ENCODE measurements at places on chromosomes 6 and 20. TPM values are rescaled to one million over a fixed set of nuclear protein-coding genes. Genes with fewer than 3 reads are reported as not detected.

- no peak overlapping the region for H3K27ac ChIP-seq
- H3K4me1 ChIP-seq: no peaks in the 10 kb centered on the region
- no peak overlapping the region for H3K4me3 ChIP-seq
- H3K27me3 ChIP-seq: no peaks in the 10 kb centered on the region
Measured at GRCh38 chr6:74073429-74073828, 377.4 kb downstream of the CD109 start.

DNA sequence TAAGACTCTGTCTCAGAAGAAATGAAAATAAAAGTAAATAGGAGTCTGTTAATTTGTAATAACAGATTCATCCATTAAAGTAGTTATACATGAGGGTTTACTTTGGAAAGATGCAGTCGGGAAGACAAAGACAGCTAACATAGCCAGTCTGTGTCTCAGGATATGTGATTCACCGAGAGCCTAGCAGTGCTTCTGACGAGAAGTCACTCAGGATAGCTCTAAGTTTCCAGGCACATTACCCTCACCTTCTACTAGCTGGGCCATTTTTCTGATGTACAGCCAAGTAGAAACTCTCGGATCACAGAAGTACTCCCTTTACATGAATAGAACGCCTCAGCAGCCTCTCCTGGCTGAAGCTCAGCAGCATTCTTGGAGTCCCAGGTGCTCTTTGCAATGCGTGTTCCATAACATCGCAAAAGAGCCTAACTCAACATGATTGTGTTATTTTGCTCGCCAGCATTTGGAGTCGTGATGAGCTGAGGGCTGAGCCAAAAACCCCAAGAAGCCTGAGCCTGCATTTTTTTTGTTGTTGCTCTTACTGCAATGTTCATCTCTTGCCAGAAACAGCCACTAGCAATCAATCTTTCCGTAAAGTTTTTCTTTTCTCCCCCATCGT lies 22.4 kb upstream of the TASP1 start:
- DNase-seq: no peak
- H3K27me3 ChIP-seq: no peaks in the 10 kb centered on the region
- H3K27ac ChIP-seq: no peak overlapping the region
- H3K36me3 ChIP-seq: no peaks in the 10 kb centered on the region

GRCh38 chr6:122491919-122492555 lies 20.4 kb upstream of the SERINC1 start:
- no peaks in the 10 kb centered on the region for H3K4me1 ChIP-seq
- no peaks in the 10 kb centered on the region for H3K36me3 ChIP-seq

DNA sequence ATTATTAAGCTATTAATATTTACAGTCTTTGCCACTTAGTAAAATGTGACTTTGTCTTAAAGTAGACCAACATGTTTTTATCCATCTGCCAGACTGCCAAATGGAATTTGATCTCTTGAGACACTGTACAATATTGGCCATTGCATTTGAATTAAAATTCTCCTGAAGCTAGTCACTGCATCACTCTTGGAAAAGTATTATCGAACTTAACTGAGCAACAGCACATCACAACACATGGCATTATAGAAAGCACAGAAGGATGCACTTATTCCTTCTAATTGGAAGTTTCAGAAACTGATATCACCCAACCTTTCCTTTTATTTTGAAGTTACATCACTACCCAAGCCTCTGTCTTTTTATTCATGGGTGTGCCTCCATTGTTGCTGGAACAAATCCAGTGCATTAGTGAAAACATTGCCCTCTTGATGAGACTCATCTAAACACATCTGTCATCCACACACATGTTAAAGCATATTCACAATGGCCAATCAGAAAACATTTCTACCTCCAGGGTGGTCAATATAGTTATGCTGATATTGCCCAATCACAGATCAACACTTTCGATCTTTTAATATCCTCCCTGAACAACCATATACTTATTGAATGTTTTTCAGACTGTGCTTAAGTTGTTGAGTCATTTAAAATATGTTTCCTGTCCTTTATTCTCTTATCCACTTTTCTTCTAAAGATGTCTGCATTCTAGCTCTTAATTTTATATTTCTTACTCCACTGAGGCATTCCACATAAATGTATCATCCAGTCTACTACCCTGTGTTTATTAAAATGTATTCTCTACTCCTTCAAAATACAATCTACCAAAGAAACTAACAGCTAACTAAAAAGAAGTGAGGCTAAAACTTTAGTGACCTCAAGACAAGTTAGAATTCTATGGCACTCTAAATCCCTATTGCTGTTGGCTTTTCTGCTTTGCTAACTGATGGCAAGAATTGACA lies 535.0 kb downstream of the RFPL4B start:
- peaks cover under 1% of the 10 kb centered on the region for H3K4me1 ChIP-seq
- H3K27me3 ChIP-seq: no peaks in the 10 kb centered on the region
- H3K4me3 ChIP-seq: no peak overlapping the region
- DNase-seq: no peak

DNA sequence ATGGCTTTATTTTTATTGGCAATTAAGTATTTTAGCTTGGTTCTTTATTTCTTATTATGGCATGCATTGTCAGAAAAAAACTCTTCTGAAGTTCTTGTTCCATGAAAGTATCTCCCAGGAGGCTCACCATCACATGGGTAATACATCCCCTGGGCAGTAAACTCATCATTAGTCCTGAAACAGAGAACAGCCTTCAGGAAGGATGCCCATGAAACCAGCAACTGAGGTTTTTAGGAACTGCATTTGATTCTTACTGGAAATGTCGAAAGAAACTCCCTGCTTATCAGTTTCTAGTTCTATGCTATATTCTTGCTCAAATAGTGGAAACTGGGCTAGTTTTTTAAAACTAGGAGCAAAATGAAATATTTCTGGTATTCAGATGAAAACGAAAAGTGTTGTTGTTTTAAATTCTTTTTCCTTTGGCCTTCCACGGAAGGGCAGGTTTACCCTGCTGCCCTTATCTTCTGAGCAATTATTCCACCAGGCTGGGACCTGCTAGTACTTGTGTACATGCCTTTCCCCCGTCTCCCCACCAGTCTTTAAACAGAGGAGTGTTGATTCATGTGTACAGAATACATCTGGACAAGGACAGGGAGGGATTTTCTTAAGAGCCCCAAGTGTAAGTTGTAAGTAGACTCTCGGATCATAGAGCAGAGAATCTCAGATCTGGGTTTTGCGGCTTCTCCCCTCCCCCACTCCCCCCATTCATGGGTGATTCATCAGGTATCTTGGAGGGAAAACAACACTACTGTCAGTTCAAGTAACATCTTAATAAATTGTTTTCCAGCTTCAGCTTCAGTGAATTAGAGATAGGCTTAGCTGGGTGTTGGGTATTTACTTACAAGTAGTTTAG lies 81.5 kb downstream of the RTN4IP1 start:
- no peak for DNase-seq
- H3K27ac ChIP-seq: peak overlapping the region; percentile 15
- no peaks in the 10 kb centered on the region for H3K27me3 ChIP-seq
- H3K4me3 ChIP-seq: no peak overlapping the region
- no peaks in the 10 kb centered on the region for H3K36me3 ChIP-seq

DNA sequence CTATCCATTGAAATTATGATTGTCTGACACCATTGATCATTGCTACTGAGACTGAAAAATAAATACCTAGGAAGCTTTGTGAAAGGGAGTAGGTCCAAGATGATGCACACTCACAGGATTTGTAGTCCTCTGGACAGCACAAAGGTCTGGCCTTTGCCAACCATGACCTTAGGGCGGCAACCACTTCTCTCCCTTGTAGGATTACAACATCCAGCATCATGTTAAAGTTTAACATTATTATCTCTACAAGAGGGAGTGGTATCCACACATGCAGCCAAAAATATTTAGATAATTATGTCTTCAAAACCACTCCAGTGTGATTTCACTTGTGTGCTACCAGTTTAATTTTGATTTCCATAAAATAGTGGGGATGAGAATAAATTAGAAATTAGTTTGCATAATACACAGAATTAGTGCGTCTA lies 51.1 kb upstream of the NHSL1 start:
- no peaks in the 10 kb centered on the region for H3K4me1 ChIP-seq
- H3K36me3 ChIP-seq: no peaks in the 10 kb centered on the region
- DNase-seq: no peak
- no peak overlapping the region for H3K27ac ChIP-seq

GRCh38 chr6:45724511-45724910 lies 291.1 kb downstream of the CLIC5 start:
- no peaks in the 10 kb centered on the region for H3K27me3 ChIP-seq
- DNase-seq: peak; percentile 23
- H3K4me3 ChIP-seq: no peak overlapping the region
- no peak overlapping the region for H3K27ac ChIP-seq
- no peaks in the 10 kb centered on the region for H3K4me1 ChIP-seq

GRCh38 chr6:55825402-55826051 lies 49.9 kb downstream of the BMP5 start:
- H3K27ac ChIP-seq: no peak overlapping the region
- H3K4me1 ChIP-seq: peaks cover 37% of the 10 kb centered on the region
- H3K4me3 ChIP-seq: no peak overlapping the region
- H3K36me3 ChIP-seq: no peaks in the 10 kb centered on the region

DNA sequence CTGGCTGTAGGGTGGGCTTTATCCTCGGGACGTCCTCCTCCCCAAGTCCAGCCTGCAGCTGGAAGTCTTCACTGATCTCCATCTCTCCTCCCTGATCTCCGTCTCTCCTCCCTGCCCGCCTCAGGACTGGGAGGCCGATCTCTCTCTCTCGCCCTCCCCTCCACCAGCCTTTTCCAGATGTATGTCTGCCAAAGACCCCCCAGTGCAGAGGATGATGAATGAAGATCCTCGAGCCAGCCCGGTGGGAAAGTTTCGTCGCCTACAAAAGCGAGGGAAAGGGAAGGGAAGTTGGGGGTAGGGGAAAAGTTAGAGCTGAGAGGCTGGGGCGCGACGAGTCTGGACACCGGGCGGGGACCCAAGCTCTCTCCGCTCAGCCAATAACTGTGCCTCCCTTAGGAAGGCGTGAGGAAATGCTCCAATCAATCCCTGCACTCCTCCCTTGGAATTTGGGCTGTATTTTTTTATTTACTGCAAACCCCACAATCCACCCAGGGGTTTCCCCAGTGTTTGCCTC lies 595 bp upstream of the SRF start:
- H3K4me1 ChIP-seq: no peaks in the 10 kb centered on the region
- H3K27me3 ChIP-seq: no peaks in the 10 kb centered on the region

The RCAN2 gene
- 14.3 TPM for total RNA-seq

The HLA-B gene
- total RNA-seq: 570 TPM

The IL20RA gene
- 1.6 TPM for total RNA-seq

The DPPA5 gene
- total RNA-seq: not detected

All from tibial nerve (tissue), 4 donors.